Ovary (tissue), 10 donors: ENCODE measurements at places on chromosomes 1 and 21. TPM values are rescaled to one million over a fixed set of nuclear protein-coding genes. Genes with fewer than 3 reads are reported as not detected.
A peak's percentile ranks its signal among the peaks of the same experiment; 100 is the strongest.

- no peaks in the 10 kb centered on the region for H3K27me3 ChIP-seq
- no peak overlapping the region for H3K4me3 ChIP-seq
- DNase-seq = no peak
- no peaks in the 10 kb centered on the region for H3K36me3 ChIP-seq
- H3K27ac ChIP-seq = no peak overlapping the region
- H3K4me1 ChIP-seq = no peaks in the 10 kb centered on the region
Measured at GRCh38 chr1:77126307-77126706, 92.9 kb downstream of the PIGK start.

- H3K36me3 ChIP-seq = no peaks in the 10 kb centered on the region
- no peak overlapping the region for H3K27ac ChIP-seq
- no peak overlapping the region for H3K4me3 ChIP-seq
- H3K4me1 ChIP-seq = peaks cover 19% of the 10 kb centered on the region
- no peaks in the 10 kb centered on the region for H3K27me3 ChIP-seq
Measured at GRCh38 chr1:204278251-204278650, 64.5 kb upstream of the GOLT1A start.

DNA sequence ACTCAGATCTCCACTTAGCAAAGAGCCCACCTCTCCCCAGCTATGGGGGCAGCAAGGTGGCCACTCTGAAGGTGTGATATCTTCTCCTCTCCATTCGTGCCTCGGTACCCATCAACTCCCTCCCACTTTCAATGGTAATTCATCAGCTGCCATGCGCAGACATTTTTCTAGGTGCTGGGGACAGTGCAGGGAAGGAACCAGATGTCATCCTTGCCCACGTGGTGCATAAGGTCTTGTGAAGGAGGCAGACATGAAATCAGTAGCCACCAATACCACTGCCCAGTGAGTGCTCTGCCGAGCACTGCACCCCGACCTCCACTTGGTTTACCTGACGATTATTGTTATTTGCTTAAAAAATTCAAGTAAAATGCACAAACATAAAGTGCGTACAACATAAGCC lies 76.3 kb upstream of the CSF3R start:
- H3K4me3 ChIP-seq = no peak overlapping the region
- H3K27ac ChIP-seq = no peak overlapping the region
- no peaks in the 10 kb centered on the region for H3K27me3 ChIP-seq
- DNase-seq = no peak

LMX1A gene
- not detected for total RNA-seq

DNA sequence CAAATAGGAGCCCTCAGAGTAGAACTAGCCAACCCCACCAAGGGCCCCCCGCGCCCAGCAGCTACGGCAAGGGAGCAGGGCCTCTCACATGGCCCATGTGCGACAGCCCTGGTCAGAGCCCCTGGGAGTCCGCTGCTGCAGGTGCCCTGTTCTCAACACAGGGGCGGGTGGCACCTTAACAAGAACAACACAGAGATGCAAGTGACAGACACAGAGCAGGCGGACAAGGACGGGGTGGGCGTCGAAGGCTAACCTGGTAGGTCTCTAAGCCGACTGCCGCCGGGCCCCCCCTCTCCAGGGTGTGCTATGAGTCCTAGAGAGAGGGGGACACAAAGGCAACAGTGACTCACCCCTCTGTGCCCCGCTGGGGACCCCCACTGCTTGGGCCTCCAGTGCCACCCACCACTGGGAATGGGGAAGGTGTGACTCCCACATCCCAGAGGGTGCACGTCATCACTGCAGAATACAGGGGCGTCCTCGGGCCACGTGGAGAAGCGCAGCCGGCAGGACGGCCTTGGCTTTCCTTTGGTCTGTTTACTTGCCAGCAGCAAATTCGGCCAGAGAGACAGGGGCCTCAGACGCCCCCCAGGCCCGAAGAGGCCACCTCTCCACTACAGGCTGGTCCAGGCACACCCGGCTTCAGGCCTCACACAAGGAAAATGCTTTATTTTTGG lies 44.8 kb downstream of the PRDM15 start:
- no peaks in the 10 kb centered on the region for H3K27me3 ChIP-seq
- H3K27ac ChIP-seq = no peak overlapping the region
- no peaks in the 10 kb centered on the region for H3K36me3 ChIP-seq
- no peak overlapping the region for H3K4me3 ChIP-seq
- H3K4me1 ChIP-seq = no peaks in the 10 kb centered on the region

IVL gene
- total RNA-seq = not detected

GRCh38 chr1:151478140-151478812 lies 19.0 kb upstream of the POGZ start:
- DNase-seq = no peak
- H3K36me3 ChIP-seq = no peaks in the 10 kb centered on the region
- H3K27ac ChIP-seq = no peak overlapping the region
- H3K4me1 ChIP-seq = no peaks in the 10 kb centered on the region
- H3K27me3 ChIP-seq = no peaks in the 10 kb centered on the region

- H3K36me3 ChIP-seq = no peaks in the 10 kb centered on the region
- DNase-seq = no peak
- H3K4me3 ChIP-seq = no peak overlapping the region
- no peak overlapping the region for H3K27ac ChIP-seq
- no peaks in the 10 kb centered on the region for H3K27me3 ChIP-seq
- H3K4me1 ChIP-seq = no peaks in the 10 kb centered on the region
Measured at GRCh38 chr1:47598357-47598756, 160.5 kb downstream of the FOXD2 start.

DNA sequence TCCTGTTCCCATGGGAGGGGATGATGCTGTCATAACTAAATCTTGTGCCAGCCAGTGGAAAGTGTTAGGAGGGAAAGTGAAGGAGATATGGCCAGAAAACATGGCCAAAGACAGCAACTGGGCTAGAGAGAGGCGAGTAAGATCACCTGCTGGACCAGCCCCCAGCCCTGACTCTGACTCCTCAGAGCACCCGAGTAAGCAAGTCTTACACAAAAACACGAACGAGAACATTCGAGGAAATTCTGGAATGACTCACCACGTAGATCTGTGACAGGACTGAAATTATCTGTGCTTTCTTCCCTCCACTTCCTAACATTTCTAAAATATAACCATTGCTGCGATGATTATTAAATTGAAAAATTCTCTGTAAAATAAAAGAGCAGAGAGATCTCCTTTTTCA lies 9.2 kb downstream of the ZNF496 start:
- H3K27me3 ChIP-seq = no peaks in the 10 kb centered on the region
- H3K4me1 ChIP-seq = no peaks in the 10 kb centered on the region
- no peak for DNase-seq

SYCP1 gene
- total RNA-seq = not detected

- H3K27ac ChIP-seq = no peak overlapping the region
- H3K4me3 ChIP-seq = no peak overlapping the region
- peaks cover 28% of the 10 kb centered on the region for H3K4me1 ChIP-seq
- no peaks in the 10 kb centered on the region for H3K36me3 ChIP-seq
Measured at GRCh38 chr1:153547560-153548551, 1.2 kb downstream of the S100A3 start.

RAB29 gene
- total RNA-seq = 16.1 TPM

ZBTB7B gene
- 15.3 TPM for total RNA-seq

DNA sequence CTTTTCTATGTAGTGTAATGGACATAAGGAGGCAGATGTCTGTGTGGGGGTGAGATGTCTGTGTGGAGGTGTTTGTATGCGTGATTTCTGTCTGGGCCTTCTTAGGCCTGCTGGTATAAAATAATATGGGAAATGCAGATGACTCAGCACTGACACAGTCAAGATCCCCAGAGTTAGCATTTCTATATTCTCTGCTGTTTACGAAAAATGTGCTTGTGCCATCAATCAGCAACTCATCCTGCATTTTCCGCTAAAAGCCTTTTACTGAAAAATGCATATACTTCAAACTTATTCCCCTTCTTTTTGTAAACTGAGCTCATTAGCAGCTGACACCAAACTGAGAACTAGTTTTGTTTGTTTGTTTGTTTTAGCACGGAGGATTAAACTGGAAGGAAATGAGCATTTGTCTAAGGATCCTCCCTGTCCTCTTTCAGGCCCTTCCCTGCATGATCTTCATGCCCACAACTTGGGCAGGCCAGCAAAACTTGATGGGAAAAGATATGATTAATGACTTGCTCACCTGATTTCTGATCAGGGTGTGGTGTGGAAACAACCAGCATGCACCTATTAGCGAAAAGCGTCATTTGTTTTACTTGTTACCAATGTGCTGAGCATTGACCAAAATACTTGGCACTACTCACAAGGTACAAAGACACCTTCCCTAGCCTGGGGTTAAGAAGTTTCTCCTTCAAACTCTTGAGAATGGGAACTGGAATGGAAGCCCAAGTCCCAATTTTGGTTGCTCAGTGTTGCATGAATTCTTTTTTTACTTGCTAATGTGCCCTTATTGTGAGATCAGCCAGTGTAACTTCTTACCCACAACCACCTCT lies 77.4 kb downstream of the NDUFS5 start:
- H3K27ac ChIP-seq = no peak overlapping the region
- DNase-seq = no peak
- H3K4me1 ChIP-seq = peaks cover 11% of the 10 kb centered on the region

GRCh38 chr1:215749414-215749813 lies 182.3 kb downstream of the KCTD3 start:
- no peaks in the 10 kb centered on the region for H3K36me3 ChIP-seq
- no peaks in the 10 kb centered on the region for H3K27me3 ChIP-seq
- no peak for DNase-seq
- H3K4me1 ChIP-seq = no peaks in the 10 kb centered on the region
- no peak overlapping the region for H3K4me3 ChIP-seq
- no peak overlapping the region for H3K27ac ChIP-seq

RAD54L gene
- total RNA-seq = 0.66 TPM

ABCA4 gene
- total RNA-seq = 0.23 TPM

DNA sequence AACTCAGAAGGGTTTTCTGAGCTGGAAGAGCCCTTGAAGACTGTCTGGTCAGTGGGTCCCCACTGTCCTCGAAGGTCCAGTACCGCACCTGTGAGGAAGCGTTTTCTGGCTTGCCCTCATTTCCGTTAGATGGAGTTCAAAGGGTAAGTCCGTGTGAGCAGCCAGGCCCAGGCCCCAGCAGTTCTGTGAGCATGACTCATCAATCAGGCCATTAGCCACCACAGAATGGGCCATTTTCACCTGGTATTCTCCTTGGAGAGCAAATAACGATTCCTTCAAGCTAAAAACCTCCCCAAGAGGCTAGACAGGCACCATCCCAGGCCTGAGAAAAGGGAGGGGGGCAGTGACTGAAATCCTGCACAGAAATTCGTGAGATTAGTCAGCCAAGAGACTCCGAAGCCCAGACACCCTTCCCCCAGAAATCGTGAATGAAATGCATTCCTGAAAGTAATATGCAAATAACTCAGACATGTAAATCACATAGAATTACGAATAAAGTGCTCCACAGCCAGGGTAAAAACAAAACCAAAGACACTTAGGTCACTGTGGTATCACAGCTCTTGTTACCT lies 66.0 kb downstream of the BCAR3 start:
- H3K4me1 ChIP-seq = peaks cover 5% of the 10 kb centered on the region
- no peak overlapping the region for H3K27ac ChIP-seq
- H3K36me3 ChIP-seq = no peaks in the 10 kb centered on the region
- H3K4me3 ChIP-seq = no peak overlapping the region
- H3K27me3 ChIP-seq = no peaks in the 10 kb centered on the region
- no peak for DNase-seq

DNA sequence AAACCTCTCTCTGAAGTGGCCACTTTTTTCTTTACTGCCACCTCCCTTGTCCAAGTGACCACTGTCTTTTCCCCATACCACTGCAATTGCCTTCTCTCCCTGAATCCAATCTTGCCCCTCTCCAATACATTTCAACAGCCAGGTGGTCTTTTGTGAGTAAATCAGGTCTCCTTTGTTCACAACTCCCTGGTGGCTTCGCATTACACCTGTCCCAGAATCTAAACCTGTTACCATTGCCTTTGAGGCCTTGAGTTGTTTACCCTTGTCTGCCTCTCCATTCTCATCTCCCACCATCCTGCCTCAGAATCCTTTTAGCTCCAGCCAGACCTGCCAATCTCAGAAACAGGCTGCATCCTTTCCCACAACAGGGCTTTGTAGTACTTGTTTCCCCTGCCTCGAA lies 21.8 kb upstream of the DYNLT5 start:
- H3K4me1 ChIP-seq = no peaks in the 10 kb centered on the region
- H3K27me3 ChIP-seq = no peaks in the 10 kb centered on the region
- H3K4me3 ChIP-seq = no peak overlapping the region
- DNase-seq = no peak

PRMT6 gene
- total RNA-seq = 17.8 TPM

TXNIP gene
- 335 TPM for total RNA-seq

DNA sequence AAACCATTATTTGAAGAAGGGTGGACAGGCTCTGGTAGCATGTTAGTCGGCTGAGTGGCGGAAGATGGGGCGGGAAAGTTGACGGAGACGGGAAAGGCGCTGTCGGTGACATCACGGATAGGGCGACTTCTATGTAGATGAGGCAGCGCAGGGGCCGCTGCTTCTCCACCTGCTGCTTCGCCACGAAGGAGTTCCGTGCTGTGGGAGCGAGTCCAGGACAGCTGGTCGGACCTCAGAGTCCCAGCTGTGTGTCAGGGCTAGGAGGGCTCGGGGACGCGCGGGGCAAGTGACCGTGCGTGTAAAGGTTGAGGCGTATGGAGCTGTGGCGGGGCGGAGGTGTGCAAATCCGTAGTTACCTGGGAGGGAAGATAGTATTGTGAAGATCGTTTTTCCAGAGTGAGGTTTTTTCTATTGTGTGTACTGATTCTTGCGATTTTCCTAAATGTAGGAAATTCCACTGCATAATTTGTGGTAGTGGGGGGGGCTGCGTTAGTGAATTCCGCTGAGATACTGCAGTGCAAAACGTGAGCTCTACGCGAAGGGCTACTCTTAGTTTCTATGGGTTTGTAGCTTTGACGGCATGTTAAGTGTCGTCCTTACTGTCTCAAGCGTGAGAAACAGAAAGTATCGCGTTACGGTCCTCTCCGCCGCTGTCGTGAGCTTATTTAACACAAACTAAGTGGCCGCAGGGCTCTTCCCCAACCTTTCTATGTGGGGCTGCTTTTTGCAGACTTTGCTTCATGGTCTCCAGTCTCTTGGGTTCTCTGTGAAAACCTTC lies 111.2 kb upstream of the NBPF11 start:
- H3K27me3 ChIP-seq = no peaks in the 10 kb centered on the region
- DNase-seq = peak; percentile 37
- H3K27ac ChIP-seq = no peak overlapping the region
- H3K36me3 ChIP-seq = no peaks in the 10 kb centered on the region
- H3K4me3 ChIP-seq = peak overlapping the region; percentile 45

GRCh38 chr1:201299968-201300367 lies 16.7 kb downstream of the PKP1 start:
- no peak for DNase-seq
- H3K36me3 ChIP-seq = no peaks in the 10 kb centered on the region
- H3K27me3 ChIP-seq = no peaks in the 10 kb centered on the region
- H3K4me1 ChIP-seq = no peaks in the 10 kb centered on the region
- H3K4me3 ChIP-seq = no peak overlapping the region

DNA sequence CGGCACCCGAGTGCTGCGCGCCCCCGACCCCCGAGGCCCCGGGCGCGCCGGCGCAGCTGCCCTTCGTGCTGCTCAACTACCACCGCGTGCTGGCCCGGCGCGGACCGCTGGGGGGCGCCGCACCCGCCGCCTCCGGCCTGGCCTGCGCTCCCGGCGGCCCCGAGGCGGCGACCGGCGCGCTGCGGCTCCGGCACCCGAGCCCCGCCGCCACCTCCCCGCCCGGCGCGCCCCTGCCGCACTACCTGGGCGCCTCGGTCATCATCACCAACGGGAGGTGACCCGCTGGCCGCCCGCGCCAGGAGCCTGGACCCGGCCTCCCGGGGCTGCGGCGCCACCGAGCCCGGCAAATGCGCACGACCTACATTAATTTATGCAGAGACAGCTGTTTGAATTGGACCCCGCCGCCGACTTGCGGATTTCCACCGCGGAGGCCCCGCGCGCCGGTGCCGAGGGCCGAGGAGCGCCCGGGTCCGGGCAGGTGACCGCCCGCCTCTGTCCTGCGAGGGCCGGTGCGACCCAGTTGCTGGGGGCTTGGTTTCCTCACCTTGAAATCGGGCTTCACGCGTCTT lies 49.0 kb downstream of the SIM2 start:
- peak overlapping the region; percentile 10 for H3K4me3 ChIP-seq
- no peak overlapping the region for H3K27ac ChIP-seq
- no peaks in the 10 kb centered on the region for H3K4me1 ChIP-seq
- DNase-seq = no peak
- no peaks in the 10 kb centered on the region for H3K27me3 ChIP-seq
